ENCODE measurements at places on chromosomes 16 and 17. TPM values are rescaled to one million over a fixed set of nuclear protein-coding genes. Genes with fewer than 3 reads are reported as not detected.

DNA sequence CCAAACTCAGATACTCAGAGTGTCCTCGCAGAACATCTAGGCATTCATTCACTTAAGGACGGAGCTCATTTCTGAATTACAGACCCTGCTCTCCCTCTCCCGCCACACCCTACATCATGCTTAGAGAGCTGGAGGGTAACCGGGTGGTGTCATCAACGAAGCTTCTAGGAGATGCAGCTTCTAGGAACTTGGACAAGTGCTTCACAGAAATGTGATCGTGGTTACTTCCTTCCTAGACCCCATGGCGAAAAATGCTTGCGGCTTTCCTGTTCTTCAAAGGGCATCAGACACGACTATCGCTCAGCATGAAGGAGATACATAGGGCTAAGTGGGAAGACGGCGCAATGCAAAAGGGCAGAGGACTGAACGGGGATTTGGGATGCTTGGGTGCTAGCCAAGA, 126.8 kb downstream of the ZFHX3 start:
- no peaks in the 10 kb centered on the region for H3K27me3 ChIP-seq
- DNase-seq, result no peak
- H3K36me3 ChIP-seq, result no peaks in the 10 kb centered on the region
- no peak overlapping the region for H3K4me3 ChIP-seq

GRCh38 chr17:72622661-72623433, 469.6 kb downstream of the SLC39A11 start:
- H3K27ac ChIP-seq, result no peak overlapping the region
- no peaks in the 10 kb centered on the region for H3K36me3 ChIP-seq
- H3K4me3 ChIP-seq, result no peak overlapping the region
- H3K27me3 ChIP-seq, result no peaks in the 10 kb centered on the region

- no peaks in the 10 kb centered on the region for H3K4me1 ChIP-seq
- DNase-seq, result no peak
- H3K27me3 ChIP-seq, result no peaks in the 10 kb centered on the region
- peaks cover 5% of the 10 kb centered on the region for H3K36me3 ChIP-seq
These were observed 123.5 kb upstream of the HAS3 start for GRCh38 chr16:68981971-68982370.

DNA sequence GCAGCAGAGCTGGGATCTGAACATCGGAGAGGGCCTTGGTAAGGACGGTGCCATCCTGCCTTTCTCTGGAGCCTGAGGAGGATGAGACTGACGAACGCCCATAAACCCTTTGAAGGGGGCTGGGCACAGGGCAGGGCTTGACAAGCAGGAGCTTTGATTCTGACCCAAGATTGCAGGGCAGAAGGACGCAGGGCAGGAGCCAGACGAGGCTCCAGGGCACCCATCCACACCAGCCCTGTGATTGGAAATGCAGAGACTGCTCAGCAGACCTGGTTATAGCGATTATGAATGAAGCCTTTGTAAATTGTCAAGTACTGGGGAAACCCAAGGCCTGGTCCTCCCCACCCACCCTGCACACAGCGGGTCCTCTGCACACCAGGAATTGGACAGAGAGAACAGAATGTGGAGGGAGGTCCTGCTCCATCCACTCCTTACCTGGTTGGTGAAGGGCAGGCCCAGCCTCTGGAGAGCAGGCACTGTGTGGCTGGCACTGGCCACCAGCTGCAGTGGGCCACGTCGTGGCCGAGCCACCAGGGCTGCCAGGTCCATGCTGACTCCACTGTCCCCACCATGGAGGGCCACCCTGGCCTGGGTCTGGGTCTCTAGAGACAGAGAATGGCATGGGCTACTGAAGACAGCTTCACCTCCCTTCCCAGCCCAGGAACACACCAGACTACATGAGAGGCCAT, 68.8 kb downstream of the RMI2 start:
- no peak overlapping the region for H3K27ac ChIP-seq
- DNase-seq, result peak; percentile 29
- H3K4me1 ChIP-seq, result no peaks in the 10 kb centered on the region

The CCL15 gene
- total RNA-seq, result not detected
